ENCODE measurements at places on chromosomes 2 and 18.

DNA sequence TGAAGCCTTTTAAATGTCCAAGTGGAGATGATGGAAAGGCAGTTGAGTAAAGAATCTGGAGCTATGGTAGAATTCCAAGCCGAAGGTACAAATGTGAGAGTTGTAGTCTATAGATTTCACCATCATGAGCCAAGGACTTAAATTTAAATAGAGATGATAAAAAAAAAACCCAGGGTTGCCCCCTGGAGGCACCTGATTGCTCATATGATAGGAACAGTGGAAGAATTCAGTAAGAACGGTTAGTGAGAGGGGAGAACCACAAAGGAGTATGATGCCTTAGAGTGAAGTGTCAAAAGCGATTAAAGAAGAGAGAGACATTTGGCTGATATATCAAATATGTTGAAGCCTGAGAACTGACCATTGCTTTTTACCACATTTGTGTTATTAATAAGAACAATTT is 11.9 kb downstream of the NYAP2 start:
- DNase-seq: no peak

DNA sequence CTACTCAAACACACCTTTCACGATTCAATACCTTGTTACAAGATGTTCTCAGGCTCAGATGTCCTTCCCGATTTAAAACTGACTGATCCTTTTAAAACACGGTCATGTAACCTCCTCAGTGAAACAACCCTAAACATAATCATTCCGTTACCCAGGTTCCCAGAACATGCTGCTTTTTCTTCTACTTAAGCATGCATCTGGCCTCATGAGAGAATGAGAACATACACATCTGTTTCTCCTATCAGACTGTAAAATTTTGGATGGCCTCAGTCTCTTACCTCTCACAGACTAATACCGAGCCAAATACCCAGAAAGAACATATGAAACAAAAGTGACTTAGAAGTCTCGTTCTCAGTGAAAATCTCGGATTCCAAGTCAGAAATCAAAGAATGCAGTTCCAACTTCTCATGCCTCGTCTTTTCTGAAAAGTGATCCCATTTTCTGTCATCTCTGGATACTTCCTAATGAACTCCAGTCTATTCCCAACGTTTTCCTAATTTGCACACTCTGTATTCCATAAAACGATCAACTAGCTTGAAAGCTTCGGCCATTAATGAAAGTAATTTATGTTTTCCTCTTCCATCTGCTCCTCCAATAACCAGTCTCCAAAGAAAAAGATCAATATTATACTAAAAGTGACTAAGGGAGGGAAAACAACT is 919 bp downstream of the SF3B1 start:
- DNase-seq: no peak

DNA sequence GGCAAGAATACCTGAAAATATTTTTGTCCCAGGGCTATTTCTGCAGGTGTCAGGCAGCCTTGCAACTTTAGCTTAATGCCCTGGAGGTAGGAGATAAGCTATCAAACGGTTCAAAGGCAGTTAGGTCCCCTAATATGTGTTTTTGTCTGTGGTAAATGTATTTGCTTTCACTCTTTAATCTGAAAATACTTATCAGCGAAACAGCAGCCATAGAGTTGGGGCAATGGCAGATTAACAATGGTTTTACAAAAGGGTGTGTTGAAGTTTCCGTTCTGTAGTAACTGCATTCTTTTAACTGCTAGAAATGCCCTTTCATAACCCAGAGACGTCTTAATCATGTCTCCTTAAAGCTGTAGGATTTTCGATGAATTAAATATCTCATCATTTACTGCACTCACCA is 265.0 kb upstream of the TRIB2 start:
- DNase-seq: no peak

- DNase-seq: no peak
These were observed 500.9 kb downstream of the TGIF1 start for GRCh38 chr18:3950668-3951404.

- DNase-seq: no peak
These were observed 54.7 kb downstream of the SPRED2 start for GRCh38 chr2:65377556-65378192.

GRCh38 chr2:176234156-176234555 is 35.1 kb upstream of the MTX2 start:
- DNase-seq: no peak

GRCh38 chr2:26422947-26423629 is 21.4 kb downstream of the DRC1 start:
- DNase-seq: no peak

GRCh38 chr2:727071-727470 is 49.9 kb upstream of the TMEM18 start:
- DNase-seq: no peak

DNA sequence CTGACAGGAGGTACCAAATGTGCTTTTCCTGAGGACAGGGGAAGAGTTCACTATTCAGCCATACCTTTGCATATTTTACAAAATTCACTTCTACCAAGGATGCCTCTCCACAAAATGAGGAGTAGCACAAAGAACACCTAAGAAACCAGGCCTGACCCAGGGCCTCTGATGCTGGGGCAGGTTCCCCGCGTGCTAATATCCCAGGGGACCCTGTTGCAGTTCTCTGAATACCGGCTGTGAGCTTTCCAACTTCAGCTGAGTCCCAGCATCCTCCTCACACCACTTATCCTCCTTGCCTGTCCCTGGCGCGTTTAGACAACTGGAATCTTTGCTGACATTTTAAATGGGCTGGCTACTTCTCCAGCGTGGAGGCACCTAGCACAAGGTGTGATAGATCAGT is 142.3 kb downstream of the BCL2 start:
- DNase-seq: no peak

GRCh38 chr18:47999801-48000248 is 69.4 kb upstream of the SMAD2 start:
- DNase-seq: no peak

DNA sequence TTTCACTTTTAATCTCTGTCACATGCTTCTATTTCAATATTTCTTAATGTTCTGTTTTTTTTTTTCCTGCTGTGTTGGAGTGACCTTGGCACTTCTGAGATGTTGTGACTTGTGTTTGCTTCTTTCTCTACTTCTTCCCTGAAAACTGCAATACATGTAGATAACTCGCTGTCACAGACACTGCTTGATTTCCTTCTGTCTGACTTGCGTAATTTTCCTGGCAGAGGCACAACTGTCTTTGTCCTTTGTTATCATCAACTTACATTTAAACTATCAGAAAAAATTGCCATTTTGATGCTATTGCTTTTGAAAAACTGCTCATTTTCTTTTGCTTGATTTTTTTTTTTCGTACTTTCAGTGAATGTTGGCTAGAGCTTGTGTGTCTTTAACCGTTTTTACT is 69.0 kb downstream of the BABAM2 start:
- DNase-seq: no peak
